ENCODE measurements at places on chromosomes 7 and 10.

- peak; percentile 46 for DNase-seq
Observed at GRCh38 chr7:149883452-149883861, 9.7 kb downstream of the ATP6V0E2 start.

GRCh38 chr10:17652585-17652984, 8.6 kb downstream of the STAM start:
- DNase-seq: no peak

DNA sequence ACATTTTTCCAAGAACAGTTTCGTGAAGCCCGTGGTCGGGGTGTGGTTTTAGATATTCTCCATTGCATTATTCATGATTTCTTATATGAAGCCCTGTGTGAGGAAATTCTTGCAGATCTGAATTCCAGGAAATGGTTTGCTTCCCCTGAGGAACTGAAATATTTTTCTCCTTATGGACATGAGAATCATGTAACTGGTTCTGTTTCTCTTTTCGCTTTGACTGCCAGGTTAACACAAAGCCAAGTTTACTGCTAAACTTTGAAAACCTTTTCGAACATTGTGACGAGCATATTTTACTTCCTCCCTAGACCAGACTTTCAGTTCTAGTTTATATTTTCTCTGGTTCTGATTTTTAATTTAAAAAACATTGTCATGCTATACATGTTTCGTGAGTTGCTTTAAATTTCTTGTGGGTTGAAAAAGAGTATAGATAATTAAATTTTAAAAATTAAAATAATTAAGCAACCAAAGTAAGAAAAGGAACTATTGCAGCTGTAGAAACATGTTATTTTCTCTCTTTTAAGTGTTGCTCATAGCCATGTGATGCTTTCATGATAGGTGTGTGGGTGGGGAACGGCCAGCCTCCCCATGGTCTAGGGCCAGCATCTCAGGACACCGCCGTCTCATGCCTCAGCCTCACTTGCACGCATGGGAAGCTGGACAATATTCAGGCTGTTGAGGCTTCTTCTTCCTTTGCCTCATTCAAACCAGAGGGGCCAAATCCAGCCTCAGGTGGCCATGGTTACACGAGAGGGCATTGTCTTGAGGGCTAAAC, 97.1 kb downstream of the CREB5 start:
- no peak for DNase-seq

DNA sequence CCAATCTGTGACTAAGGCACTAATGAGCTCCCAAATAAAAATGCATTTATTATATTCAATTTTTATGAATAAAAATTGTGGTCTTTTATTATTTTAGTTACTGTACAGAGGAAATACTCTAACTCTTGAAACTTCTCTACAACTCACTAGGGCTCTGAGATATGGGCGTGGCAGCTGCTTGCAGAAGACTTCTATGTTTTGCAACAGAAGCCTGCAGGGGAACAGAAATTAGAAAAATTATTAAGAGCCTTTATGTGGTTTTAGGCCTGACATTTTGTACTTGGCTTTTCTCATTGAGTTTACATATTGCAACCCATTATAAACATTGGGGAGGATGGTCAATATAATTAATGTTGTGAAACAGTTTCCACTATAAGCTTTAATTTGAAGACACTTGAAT, 581.4 kb downstream of the TNS3 start:
- no peak for DNase-seq

GRCh38 chr10:24207341-24207740, 1.6 kb upstream of the KIAA1217 start:
- no peak for DNase-seq

DNA sequence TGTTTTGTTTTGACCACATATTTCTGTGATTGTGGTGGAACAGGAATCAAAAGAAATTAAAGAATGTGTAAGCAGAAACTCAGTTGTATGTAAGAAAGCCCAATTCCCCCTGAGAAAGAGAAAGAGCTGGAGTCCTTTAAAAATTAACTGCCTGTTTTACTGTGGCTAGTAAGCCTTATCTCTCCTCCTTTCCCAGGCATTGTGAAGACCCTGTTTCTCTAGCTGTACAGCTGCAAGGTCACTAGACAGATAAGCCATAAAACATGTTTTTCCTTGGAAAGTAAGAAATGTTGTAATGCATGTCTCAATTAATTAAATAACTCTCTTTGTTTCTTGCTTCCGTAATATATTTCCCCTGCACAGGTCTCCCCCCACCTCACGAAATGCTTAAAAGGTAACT, 53.5 kb downstream of the OR13A1 start:
- no peak for DNase-seq

GRCh38 chr7:48427671-48428070, 256.4 kb downstream of the ABCA13 start:
- DNase-seq: no peak

DNA sequence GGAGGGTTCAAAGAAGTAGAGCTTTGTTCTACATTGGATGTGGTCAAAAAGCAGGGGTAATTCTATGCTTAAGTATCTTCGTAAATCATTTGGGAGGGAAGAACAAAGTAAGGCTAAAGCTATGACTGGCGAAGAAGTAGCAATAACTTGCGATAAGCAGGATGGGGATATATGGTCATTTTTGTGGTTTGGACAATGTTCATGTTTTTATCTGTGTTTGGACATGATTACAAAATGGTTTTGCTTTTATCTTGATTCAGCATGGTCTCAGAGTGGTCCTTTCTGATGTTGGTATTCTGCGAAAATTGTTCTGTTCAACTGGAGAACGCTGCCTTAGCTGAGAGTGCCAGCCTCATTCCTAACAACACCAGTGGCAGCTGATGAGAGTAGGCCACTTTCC, 208.8 kb downstream of the SEMA3A start:
- no peak for DNase-seq

- no peak for DNase-seq
Observed at GRCh38 chr7:36854652-36855051, 130.4 kb upstream of the AOAH start.

GRCh38 chr7:38367301-38367890, 94.0 kb upstream of the TARP start:
- DNase-seq: no peak

GRCh38 chr10:81724431-81724830, 150.6 kb upstream of the NRG3 start:
- DNase-seq: no peak

- no peak for DNase-seq
Observed at GRCh38 chr10:28332726-28333125, 29.9 kb upstream of the MPP7 start.

GRCh38 chr7:82204694-82205093, 238.9 kb downstream of the CACNA2D1 start:
- DNase-seq: no peak

DNA sequence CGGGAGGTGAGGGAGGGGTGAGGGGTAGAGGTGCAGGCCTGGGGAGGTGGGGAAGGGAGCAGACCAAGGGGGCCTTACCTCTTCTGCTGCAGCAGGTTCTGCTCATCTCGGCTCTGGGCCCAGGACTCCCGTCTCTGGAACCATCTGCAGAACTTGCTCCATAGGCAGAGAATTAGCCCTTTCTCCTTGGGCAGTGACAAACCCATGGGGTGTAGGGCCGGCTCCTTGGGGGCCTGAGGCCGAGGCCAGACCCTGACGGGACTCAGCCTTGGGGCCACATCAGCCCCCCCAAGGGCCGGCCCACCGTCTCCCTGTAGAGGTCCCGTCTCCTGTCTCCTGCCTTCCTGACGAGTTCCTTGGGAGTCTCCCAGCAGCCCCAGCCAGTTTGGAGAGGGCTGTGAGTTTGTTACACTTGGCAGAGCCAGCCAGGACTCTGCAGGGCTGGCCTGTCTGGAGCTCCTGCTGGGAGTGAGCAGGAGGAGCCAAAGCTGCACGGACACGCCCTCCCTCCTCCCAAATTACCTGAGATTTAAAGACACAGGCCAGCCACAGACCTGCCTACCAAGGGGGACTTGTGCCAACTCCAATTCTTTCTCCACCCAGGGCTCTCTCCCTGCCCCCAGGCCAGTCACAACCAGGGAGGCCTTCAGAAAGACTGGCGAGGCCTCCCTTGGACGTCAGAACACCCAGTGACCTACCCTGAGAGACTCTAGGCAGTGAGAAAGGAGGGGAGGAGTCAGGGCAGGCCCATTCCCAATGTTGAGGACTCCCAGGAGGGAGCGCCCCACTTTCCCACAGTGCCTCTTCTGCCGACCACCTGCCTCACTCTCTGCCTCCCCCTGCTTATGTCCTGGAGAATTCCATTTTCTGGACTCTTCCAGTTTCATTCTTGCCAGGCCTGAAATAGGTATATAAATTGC, at the start of gene TRPV6:
TSS of gene TRPV6 (minus strand) at position 435 of the 920 bp plus-strand sequence.
- no peak for DNase-seq

GRCh38 chr10:98456043-98456570, 9.4 kb upstream of the HPS1 start:
- no peak for DNase-seq

GRCh38 chr7:35253460-35253709, 515 bp downstream of the TBX20 start:
- DNase-seq: no peak

DNA sequence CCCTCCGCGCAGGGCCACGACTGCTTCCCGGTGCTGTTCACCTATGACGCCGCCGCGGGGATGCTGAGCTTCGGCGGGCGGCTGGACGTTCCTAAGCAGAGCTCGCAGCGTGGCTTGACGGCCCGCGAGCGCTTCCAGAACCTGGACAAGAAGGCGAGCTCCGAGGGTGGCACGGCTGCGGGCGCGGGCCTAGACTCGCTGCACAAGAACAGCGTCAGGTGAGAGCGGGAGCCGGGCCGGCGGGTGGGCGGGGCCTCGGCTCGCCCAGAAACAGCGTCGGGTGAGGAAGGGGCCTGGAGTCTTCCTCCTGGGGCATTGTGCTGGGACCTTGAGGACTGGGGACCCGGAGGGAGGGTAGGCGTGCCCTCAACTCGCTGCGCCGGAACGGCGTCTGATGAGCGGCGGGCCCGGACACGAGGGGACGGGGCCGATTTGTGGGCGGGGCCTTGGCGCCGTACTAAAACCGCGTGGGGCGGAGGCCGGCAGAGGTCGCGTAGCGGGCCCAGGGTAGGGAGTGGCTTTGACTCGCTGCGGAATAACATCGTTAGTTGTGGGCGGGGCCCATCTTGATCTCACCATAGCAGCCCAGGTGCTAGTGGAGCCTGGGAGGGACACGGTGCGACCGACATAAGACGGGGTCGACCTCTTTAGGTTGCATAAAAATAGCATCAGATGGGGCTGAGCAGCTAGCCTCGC, 15.6 kb downstream of the PDAP1 start:
- DNase-seq: peak; percentile 82

GRCh38 chr10:78301481-78301880, 267.8 kb downstream of the RPS24 start:
- DNase-seq: no peak

DNA sequence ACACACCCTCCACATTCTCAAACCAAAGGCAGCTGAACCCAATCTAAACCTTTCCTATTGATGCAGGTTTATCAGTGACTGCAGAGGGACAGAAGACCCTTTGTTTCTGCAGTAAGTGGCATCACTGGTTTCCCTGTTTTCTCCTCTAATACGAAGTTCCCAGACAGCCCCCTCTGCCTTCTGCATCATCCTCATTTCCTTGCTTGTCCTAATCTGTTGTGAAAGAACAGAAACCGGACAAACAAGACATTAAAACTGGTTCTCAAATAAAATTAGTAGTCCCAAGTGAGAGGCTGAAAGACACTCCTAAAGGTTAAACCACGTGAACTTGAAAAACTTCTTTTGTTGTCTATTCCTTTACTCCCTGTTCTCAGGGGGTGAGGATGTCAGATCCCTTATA, 10.1 kb upstream of the ADRB1 start:
- no peak for DNase-seq

GRCh38 chr10:34486008-34486407, 329.1 kb downstream of the PARD3 start:
- no peak for DNase-seq

Data from natural killer cell treated with Interleukin-12 subunit alpha and Interleukin-12 subunit beta and Interleukin-15 and Interleukin-18, amount 100 ng/mL, for 72 hours (primary cell).